T-helper 2 cell (primary cell): ENCODE measurements at places on chromosomes 16 and 17.
A peak's percentile ranks its signal among the peaks of the same experiment; 100 is the strongest.

DNA sequence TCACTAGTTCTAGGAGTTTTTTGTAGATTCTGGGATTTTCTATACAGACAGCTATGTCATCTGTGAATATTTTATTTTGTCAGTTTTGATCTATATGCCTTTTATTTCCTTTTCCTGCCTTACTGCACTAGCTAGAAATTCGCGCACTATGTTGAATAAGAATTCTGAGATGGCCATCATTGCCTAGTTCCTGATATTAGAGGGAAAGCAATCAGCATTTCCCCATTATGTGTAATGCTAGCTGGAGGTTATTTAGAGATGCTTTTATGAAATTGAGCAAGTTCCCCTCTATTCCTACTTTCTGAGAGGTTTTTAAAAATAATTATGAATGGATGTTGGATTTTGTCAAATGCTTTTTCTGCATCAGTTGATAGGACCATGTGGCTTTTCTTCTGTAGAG lies 23.8 kb downstream of the MPRIP start:
- DNase-seq: no peak

GRCh38 chr17:41648411-41649195 lies 24.2 kb upstream of the KRT17 start:
- DNase-seq: peak; percentile 78

- DNase-seq: no peak
These were observed 2.6 kb upstream of the NLRC3 start for GRCh38 chr16:3579776-3580175.

- peak; percentile 70 for DNase-seq
These were observed at the start of gene APOBR for GRCh38 chr16:28494121-28494851. APOBR (plus strand) TSS chr16:28494643; CDS start chr16:28494682, 39 bp downstream.

GRCh38 chr17:62739645-62740388 lies 68.3 kb downstream of the MARCHF10 start:
- DNase-seq: no peak

DNA sequence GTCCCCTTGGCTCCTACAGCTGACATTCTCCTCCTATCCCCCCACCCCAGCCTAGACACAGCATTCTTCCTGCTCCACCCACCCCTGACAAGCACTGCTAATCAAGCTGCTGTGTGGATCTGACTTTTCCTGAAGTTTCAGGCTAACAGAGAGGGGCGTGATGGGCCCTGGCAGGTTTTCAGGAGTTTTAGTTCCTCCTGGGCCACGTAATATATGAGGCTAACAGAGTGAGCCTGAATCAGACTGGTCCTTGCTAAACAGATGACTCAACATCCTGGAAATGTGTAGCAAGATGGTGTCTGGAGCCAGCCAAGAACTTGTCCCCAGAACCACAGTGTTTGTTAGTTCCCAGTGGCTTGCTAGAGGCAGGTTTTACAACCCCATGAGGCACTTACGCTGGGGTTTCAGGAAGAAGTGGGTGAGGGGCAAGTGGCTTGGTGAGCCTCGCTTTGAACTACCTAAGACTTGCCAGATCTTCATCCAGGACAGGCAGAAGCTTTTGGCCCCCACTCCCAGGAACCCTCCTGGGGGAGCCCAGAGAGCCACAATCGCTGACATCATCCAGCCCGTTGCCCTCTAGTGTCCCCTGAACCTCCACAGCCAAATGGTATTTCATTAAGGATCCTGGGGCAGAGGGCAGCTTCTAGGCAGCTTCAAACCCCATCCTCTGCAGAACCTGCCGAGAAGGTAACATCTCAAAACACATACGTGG lies 15.9 kb downstream of the TMEM92 start:
- DNase-seq: peak; percentile 50

DNA sequence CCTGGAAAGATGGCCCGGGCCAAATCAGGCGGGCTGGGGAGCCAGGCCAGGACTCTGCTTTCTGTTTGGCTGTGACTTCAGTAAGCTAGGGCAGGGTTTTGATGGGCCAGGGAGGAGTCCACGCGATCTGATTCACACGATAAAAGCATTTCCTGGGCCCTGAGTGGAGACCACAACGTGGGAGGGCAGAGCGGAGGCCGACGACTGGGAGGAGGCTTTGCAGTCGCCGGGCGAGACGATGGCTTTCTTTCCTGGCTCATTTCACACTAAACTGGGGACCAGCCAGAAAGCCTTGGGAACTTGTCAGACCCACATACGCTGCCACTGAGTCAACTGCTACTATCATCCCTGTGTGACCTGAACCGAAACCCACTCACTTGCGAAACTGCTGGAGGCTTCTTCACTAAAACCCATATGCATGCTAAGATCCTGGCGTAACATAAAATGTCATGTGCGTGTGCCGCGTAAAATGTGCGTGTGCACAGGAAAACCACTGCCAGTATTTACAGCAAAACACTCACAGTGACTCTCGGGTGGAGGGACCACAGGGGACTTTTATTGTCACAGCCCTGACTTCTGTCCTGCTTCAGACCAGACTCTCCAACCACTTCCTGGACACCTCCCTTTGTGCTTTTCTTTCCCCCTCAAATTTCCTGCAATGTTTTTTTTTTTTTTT lies 14.2 kb upstream of the RHBDF2 start:
- DNase-seq: peak; percentile 74

DNA sequence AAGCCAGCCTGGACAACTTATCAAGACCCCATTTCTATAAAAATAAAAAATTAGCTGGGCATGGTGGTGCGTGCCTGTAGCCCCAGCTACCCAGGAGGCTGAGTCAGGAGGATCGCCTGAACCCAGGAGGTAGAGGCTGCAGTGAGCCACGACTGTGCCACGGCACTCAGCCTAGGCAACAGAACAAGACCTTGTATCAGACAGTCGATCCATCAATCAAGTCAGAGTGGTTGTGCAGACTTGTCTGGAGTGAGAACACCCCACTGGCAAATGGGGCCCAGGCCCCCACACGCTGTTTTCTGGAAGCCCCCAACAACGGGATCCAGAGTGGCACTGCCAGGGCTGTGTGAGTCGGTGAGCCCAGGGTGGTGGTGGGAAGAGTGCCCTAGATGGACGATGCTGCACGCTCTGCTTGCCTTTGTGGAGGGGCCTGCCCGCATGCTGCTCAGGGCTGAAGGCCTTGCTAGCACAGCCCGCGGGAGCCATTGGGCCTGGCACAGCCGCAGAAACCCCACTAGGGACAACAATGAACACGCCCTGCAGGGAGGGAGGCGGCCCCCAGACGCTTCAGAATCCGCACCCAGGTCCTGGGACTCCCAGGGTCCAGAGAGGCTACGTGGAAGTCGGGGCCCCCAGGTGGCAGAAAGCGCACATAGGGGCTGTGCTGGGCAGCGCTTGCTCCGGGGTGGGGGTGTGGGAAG lies 80.1 kb upstream of the GNG13 start:
- DNase-seq: no peak

GRCh38 chr17:39212195-39212810 lies 12.2 kb downstream of the RPL19 start:
- no peak for DNase-seq

DNA sequence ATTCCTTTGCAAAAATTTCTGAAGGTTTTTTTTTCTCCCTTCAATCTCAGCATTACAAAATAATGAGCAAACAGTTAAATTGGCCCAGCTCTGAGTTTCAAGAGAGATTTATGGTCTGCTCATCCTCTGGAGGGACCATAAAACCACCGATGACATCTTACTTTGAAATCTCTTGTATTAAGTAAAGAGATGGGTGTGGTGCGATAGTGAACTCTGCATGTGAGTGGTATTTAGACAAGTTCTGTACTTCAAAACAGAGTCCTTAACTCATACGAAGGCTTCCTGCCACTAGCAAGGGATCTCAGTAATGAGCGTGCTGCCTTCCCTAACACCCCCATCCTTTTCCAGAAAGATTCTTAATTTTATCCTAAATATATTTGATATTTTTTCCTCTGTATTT lies 2.1 kb downstream of the FAM20A start:
- DNase-seq: no peak

DNA sequence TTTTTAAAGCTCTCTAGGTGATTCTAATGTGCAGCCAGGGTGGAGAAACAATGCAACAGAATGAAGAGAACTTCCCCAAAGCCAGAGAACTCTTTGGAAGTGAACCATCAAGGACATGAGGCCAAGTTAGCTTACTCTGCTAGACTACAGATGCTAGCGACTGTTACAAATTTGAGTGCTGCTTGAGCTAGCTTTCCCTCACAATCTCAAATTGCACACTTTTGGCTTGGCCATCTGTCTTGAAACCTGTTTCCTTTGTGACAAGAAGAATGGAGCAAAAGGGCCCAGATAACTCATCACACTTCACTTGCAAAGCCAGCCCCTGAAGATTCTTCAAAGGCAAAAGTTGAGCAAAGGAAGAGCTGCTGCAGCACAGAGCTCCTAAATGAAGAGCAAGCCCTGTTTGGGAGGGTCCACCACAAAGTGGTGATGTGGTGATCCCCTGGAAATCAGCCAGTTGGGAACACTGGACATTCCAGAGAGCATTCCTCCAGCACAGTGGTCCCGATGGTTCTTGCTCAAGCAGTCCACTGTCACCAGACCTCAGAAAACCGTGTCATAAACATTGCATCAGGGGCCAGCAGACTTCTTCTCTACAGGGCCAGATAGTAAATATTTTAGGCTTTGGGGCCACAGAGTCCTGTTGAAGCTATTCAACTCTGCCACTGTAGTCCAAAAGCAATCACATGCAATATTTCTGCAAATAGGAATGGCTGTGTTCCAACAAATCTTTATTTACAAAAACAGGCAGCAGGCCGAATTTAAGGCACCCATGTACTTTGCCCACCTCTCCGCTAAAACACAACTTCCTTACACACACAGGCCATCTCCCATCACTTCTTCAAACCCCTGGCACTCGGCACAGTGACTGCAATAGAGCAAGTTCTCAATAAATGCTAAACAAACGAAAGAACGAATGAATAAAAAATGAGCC lies 21.2 kb downstream of the SLC39A11 start:
- DNase-seq: no peak

GRCh38 chr16:12675852-12676251 lies 127.8 kb downstream of the CPPED1 start:
- DNase-seq: no peak

GRCh38 chr17:1494736-1495253 lies 2.3 kb upstream of the MYO1C start:
- DNase-seq: no peak

GRCh38 chr17:15892731-15893657 lies 51.9 kb upstream of the ADORA2B start:
- DNase-seq: no peak

DNA sequence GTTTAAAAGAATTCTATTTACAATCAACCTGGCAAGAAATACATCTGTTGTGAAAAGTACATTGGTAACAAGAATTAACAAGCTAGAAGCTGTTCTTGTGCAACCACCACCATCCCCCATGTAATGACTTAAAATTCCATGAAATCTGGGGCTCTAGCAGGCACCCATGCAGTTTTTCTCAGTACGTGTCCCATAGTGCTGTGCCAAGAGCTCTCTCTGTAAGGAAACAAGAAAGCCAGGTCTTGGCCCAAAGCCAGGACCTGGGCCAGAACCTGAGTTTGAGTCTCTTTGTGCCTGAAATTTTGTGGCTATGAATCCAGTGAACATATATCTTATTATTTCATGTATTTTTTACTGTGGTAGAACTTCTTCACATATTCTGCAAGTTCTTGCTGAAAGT lies 46.6 kb downstream of the NUP93 start:
- DNase-seq: no peak

- no peak for DNase-seq
These were observed 25.6 kb downstream of the TRAP1 start for GRCh38 chr16:3691761-3692160.

- no peak for DNase-seq
These were observed 773 bp downstream of the SYNGR3 start for GRCh38 chr16:1990351-1991134.

DNA sequence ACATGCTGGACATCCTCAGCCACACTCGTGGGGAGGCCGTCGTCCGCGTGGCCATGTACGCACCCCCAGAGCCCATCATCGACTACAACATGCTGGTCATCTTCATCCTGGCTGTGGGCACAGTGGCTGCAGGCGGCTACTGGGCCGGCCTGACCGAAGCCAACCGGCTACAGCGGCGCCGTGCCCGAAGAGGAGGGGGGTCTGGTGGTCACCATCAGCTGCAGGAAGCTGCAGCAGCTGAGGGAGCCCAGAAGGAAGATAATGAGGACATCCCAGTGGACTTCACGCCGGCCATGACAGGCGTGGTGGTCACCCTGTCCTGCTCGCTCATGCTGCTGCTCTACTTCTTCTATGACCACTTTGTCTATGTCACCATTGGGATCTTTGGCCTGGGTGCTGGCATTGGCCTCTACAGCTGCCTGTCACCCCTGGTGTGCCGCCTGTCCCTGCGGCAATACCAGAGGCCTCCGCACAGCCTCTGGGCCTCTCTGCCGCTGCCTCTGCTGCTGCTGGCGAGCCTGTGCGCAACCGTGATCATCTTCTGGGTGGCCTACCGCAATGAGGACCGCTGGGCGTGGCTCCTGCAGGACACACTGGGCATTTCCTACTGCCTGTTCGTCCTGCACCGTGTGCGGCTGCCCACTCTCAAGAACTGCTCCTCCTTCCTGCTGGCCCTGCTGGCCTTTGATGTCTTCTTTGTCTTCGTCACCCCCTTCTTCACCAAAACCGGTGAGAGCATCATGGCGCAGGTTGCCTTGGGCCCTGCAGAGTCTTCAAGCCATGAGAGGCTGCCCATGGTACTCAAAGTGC lies 900 bp downstream of the SPPL2C start:
- DNase-seq: no peak

GRCh38 chr17:61403801-61404662 lies 4.4 kb downstream of the TBX2 start:
- DNase-seq: no peak

DNA sequence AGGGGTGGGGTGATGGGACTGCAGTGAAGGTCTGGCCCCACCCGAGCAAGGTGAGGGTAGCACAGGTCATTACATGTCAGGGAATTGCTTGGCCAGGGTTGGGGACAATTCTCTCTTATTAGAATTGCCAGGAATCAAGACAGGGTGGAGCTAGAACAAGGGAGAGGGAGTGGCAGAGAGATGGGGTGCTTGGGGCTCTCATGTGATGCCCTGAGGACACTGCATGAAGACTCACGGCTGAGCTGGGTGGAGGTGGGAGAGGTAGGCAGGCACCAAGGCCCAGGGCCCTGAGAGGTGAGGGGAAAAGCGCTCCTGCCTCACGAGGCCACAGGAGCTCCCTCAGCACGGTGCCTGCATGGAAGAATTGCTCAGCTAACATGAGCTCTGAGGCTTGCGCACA lies 3.6 kb downstream of the DPEP1 start:
- no peak for DNase-seq
